ENCODE measurements at places on chromosomes 1 and 21.

- no peak for DNase-seq
These were observed 344.1 kb downstream of the DISC1 start for GRCh38 chr1:231970684-231971083.

- no peak for DNase-seq
These were observed 336.4 kb downstream of the CAMTA1 start for GRCh38 chr1:7121622-7121988.

- DNase-seq, result no peak
These were observed 111.9 kb upstream of the KAZN start for GRCh38 chr1:14486401-14487201.

DNA sequence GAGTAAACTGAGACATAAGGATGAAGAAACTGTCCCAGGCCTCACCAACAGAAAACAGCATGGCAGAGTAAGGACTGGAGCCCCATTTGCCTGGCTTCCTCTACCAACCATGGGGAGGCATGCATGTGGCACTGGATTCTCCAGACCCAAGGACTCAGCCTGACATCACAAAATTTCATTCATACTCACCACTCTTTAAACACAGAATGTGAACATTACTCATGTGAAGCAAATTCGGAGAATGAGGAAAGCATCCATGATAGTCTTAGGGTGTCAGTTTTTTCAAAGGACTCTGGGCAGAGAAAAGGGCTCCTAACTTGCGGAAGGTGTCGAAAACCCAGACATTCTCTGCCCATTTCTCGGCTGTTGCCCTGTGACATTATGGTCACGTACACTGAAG, 83.9 kb downstream of the PCNX2 start:
- no peak for DNase-seq

DNA sequence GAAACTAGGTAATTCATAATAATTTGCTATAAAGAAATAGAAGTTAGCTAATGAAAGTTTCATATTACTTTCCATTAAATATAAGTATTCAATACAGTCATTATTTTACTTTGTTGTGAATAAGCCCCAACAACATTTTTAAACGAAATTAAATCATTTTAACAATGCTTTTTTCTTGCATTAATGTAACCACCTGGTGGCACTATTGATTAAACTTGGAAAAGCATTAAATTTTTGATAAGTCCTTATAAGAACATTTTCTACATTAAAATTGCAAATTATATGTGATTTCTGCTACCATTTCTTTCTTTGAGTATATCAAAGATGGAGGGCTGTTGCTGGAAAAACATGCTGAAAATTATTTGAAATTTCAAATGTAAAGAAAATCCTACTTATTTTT, 918.8 kb upstream of the TMPRSS15 start:
- DNase-seq, result no peak

DNA sequence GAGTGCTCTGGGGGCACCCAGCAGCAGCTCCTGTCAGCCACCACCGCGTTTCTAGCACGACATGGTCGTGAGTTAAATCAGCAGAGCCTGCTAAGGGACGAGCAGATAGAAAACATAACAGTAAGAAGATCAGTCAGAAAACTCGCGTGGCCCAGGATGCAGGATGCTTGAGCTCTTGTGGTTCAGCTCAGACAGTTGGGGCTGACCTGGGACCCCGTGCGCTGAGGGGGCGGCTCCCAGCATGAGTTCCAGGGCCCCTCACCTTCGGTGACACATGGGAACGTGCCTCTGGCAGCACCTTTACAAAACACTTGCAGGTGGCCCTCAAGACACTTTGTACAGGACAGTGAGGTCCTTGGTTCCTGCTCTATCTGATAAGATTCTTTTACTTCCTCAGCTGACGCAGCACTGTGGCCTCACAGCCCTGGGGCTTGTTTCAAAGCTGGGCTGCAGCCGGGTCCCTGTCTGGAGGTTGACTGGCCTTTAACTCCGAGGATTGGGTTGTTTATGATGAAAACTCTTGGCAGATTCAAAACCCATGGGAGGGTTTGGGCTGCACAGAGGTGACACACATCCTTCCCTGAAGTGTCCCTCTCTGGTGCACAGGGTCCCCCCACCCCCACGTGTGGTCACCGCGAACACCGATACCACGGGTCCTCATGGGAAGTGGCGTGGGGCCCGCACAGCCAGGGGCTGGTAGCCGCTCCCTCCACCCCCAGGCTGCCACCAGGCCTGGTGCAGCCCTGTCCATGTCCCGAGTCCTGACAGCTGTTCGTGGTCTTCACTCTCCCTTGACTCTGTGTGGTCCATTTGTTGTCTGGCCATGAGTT, 65.3 kb upstream of the COL6A1 start:
- DNase-seq, result no peak

Data from right renal cortex interstitium (tissue), 3 donors.